Aorta (tissue), 5 donors: ENCODE measurements at places on chromosomes 1 and 21. TPM values are rescaled to one million over a fixed set of nuclear protein-coding genes. Genes with fewer than 3 reads are reported as not detected.

CATSPERE gene
- total RNA-seq = 2.2 TPM

AKNAD1 gene
- not detected for total RNA-seq

ESPN gene
- total RNA-seq = 0.84 TPM

CHI3L1 gene
- 17.8 TPM for total RNA-seq

DNA sequence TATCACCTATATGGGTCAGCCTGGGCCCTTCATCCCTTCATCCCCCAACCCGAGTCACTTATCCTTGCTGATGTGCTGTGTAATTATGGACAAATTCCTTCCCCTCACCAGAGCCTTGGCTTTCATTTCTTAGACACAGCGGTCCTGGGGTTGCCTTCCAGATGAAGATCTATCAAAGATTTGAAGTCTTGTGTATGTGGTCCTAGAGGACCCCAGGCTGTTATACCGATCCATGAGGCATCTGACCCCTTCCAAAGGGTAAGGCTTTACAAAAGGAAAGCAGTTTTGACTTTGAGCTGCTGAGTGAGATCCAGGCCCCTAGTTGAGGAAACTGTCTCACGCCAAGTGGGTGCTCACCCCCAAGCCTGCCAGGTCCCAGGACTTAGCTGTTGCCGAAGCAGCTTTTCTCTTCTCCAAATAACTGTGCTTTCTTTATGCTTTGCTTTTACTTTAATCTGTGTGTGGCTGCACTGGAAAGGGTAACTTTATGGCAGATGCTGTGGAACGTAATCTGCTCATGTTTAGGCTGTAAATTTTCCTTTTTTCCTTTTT, 37.6 kb downstream of the MAN1C1 start:
- DNase-seq = no peak
- no peak overlapping the region for H3K4me3 ChIP-seq
- H3K27me3 ChIP-seq = no peaks in the 10 kb centered on the region
- no peaks in the 10 kb centered on the region for H3K36me3 ChIP-seq

TMOD4 gene
- total RNA-seq = 0.78 TPM

GRCh38 chr1:31633117-31633516, 11.6 kb downstream of the PEF1 start:
- H3K4me1 ChIP-seq = no peaks in the 10 kb centered on the region
- no peaks in the 10 kb centered on the region for H3K27me3 ChIP-seq
- H3K36me3 ChIP-seq = no peaks in the 10 kb centered on the region
- no peak overlapping the region for H3K4me3 ChIP-seq
- peak overlapping the region; percentile 25 for H3K27ac ChIP-seq
- no peak for DNase-seq

DNA sequence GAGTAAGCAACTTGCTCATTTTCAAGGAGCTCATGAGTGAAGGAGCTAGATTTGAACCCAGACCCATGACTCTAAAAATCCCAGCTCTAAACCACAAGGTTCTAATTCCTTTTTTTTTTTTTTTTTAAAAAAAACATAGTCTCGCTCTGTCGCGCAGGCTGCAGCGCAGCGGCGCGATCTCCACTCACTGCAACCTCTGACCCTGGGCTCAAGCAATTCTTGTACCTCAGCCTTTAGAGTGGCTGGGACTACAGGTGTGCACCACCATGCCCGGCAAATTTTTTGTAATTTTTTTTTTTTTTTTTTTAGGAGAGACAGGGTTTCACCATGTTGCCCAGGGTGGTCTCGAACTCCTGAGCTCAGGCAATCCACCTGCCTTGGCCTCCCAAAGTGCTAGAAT, 13.8 kb downstream of the SRSF4 start:
- peaks cover 3% of the 10 kb centered on the region for H3K4me1 ChIP-seq
- peaks cover 4% of the 10 kb centered on the region for H3K36me3 ChIP-seq

GRCh38 chr1:119040906-119041305, 52.8 kb upstream of the TBX15 start:
- DNase-seq = no peak
- H3K4me3 ChIP-seq = no peak overlapping the region
- H3K36me3 ChIP-seq = peaks cover 2% of the 10 kb centered on the region
- H3K4me1 ChIP-seq = no peaks in the 10 kb centered on the region
- H3K27ac ChIP-seq = no peak overlapping the region
- no peaks in the 10 kb centered on the region for H3K27me3 ChIP-seq

DNA sequence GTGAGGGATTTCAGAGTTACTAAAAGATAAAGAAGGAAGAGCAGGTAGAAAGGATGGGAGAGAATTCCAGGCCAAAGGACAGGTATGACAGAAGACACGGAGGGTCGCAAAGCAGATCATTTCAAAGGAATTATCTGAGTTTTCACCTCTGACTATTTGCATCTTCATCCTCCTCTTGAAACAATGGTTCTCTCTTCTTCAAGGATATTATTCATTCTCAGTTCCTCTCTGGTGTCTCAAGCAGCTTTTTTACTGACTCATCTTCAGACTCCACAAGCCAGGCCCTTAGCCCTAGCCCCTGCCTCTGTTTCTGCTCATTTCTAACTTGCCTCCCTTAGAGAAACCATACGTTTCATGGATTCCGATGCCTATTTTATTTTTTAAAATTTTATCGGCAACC, 15.0 kb downstream of the DDX59 start:
- H3K27me3 ChIP-seq = no peaks in the 10 kb centered on the region
- DNase-seq = no peak
- peaks cover 7% of the 10 kb centered on the region for H3K36me3 ChIP-seq
- H3K4me3 ChIP-seq = no peak overlapping the region
- no peak overlapping the region for H3K27ac ChIP-seq
